ENCODE measurements at places on chromosomes 13 and 19. TPM values are rescaled to one million over a fixed set of nuclear protein-coding genes. Genes with fewer than 3 reads are reported as not detected.

Gene CEACAM20
- total RNA-seq: not detected

Gene FAM216B
- total RNA-seq: not detected

Gene KLK12
- total RNA-seq: not detected

Gene KASH5
- not detected for total RNA-seq

Gene TTC9B
- total RNA-seq: not detected
